ENCODE measurements at places on chromosomes 5 and 9.

- no peak for DNase-seq
Measured at GRCh38 chr5:95759634-95760033, 28.5 kb downstream of the RHOBTB3 start.

DNA sequence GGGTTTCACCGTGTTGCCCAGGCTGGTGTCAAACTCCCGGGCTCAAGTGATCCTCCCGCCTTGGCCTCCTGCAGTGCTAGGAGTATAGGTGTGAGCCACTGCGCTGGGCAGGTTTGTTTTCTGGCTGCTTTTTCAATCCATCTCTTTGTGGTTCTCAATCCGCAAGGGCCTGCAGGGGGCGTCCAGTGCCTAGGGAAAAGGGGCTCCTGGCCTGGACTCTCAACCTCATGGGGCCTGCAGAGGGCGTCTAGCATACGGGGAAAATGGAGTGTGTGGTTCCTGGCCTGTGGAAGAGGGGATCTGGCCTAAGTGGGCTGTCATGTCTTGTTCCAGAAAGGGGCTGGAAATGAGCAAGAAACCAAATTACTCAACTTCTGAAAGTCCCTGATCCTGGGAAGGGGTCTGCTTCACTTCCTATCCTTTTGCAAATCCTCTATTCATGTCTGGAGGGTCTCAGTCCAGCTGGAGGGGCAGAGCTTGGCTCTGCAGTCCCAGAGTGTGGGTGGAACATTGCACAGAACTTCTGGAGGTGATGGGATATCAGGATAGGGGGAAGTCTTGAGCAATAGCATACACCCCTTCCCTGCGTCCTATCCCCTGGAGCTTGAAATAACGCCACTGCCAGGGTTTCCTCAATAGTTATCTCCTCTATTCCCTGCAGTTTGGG lies 12.7 kb upstream of the CCL27 start:
- DNase-seq = no peak

GRCh38 chr9:122095010-122095767 lies 2.1 kb upstream of the TTLL11 start:
- DNase-seq = no peak

GRCh38 chr5:154284433-154284832 lies 93.9 kb downstream of the GALNT10 start:
- peak; percentile 5 for DNase-seq

DNA sequence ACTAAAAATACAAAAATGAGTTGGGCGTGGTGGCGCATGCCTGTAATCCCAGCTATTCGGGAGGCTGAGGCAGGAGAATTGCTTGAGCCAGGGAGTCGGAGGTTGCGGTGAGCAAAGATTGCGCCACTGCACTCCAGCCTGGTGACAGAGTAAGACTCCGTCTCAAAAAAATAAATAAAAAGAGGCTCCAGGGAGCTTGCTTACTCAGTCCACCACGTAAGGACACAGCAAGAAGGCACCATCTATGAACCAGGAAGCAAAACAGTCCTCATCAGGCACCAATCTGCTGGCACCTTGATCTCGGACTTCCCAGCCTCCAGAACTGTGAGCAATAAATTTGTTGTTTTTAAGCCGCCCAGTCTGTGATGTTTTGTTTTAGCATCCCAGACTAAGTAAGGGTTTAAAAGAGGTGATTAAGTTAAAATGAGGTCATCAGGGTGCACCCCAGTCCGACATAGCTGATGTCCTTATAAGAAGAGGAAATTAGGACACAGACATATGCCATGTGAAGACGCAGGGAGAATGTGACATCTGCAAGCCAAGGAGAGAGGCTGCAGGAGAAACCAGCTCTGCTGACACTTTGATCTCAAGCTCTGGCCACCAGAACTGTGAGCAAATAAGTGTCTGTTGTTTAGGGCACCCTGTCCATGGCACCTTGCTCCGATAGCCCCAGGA lies 45.9 kb downstream of the C9orf50 start:
- DNase-seq = no peak

DNA sequence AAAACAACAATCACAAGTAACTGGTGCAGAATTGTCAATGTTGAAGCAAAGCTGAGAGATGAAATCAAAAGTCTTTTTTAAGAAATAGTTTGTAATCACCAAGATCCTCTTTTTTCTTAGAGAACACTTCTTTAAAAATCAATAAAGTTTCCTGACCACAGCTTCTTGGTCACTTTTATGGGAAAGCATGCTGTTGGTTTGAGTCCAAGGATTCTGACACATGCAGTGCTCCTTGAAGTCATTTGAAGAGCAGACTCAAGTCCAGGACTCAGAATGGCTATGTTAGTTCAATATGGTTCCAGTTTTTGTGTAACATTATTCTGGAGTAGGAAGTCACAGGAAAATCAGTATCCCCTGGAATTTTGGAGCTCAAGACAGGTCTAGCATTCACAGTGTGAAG lies 480.6 kb downstream of the NR2F1-AS1 start:
- no peak for DNase-seq

DNA sequence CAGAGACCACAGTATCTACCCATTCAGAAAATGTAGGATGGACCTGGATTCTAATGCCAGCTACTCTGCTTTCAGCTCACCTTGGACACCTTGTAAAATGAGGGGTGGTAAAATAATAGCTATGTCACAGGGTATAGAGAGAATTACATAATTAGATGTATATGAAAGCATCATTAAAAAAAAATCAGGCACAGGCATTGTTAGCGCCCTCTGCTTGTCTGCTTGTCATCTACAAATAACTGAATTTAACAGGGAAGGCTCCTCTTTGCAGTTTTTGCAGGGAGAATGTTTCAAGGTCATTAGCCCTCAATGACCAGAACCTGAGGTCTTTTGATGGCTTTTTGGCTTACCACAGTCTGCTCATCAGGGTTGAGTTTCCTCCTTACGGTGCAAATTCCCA lies 58.0 kb downstream of the GPR21 start:
- no peak for DNase-seq

GRCh38 chr9:125460883-125461635 lies 199.4 kb downstream of the GAPVD1 start:
- no peak for DNase-seq

GRCh38 chr9:135100241-135100681 lies 12.8 kb downstream of the OLFM1 start:
- DNase-seq = no peak

GRCh38 chr9:104861397-104861796 lies 66.6 kb downstream of the ABCA1 start:
- no peak for DNase-seq
